ENCODE measurements at places on chromosomes 7 and 10.

- no peak for DNase-seq
Observed at GRCh38 chr7:91135300-91135699, 128.9 kb upstream of the FZD1 start.

GRCh38 chr7:34425194-34425593 lies 232.8 kb upstream of the NPSR1 start:
- no peak for DNase-seq

GRCh38 chr7:40646717-40647116 lies 511.9 kb downstream of the SUGCT start:
- no peak for DNase-seq

DNA sequence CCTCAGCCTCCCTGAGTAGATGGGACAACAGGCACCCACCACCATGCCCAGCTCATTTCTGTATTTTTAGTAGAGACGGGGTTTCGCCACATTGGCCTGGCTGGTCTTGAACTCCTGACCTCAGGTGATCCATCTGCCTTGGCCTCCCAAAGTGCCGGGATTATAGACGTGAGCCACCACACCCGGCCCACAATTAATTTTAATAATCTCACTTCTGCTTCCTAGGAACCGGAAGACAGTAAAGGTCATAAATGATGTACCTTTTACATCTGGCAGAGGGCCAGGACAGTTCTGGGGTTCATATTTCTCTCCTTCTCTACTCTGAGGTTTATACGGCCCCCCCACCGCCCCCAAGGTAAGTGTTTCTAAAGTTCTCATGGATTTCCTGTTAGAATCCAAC lies 31.2 kb upstream of the AOAH start:
- DNase-seq: no peak

DNA sequence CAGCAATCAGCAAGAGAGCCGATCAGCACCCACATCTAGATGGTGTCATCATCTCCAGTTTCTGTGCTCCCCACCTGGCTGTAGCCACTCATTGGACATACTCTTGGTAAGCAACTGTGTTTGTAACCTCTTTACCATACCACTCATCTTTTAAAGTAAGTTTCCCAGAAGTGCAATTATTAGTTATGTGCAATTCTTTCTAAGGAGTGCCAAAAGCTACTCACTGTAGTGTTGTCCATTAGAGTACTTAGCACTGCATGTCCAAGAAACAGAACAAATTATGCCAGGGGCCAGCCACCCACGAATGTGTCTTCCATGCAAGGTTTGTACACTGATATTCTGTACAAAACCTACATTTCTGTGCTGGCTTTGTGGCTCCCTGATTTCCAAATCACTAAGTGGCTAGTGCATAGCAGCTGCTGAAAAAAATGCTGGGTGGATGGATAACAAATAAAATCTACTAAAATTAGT lies 131.9 kb downstream of the SRPK2 start:
- no peak for DNase-seq

DNA sequence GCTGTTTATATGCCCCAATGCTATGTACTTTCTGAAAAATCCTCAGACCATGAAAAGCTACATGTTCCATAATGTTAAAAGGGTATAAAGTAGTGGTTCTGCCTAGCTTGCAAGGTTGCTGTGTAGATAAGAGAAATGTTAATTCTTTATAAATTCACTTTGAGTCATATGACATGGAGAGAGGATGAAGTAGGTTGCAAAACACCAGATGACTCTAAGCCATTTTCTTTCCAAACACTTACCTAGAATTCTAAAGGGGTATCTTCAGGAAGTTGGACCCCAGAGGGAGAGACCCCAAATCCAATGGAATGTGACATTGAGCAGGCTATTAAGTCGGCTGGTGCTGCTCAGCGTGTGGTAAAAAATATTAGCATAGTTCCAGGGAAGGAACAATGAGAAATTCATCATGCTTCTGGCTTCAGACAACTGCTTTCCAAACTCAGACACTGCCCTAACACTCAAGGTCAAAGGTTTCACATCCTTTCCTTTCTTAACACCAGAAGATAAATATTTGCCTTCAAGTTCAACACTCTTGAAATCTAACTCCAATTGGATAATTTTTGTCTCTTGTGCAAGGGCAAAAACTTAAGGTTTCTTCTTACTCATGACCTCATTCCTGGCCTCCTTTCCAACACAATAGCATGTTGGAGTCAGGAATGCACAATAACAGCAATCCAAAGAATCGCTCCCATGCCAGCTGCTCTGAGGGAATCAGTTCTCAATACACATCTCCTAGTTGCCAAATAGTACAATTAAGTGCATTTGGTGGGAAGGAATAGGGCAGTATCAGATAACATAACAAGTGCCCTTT lies 100.7 kb upstream of the AFAP1L2 start:
- no peak for DNase-seq

DNA sequence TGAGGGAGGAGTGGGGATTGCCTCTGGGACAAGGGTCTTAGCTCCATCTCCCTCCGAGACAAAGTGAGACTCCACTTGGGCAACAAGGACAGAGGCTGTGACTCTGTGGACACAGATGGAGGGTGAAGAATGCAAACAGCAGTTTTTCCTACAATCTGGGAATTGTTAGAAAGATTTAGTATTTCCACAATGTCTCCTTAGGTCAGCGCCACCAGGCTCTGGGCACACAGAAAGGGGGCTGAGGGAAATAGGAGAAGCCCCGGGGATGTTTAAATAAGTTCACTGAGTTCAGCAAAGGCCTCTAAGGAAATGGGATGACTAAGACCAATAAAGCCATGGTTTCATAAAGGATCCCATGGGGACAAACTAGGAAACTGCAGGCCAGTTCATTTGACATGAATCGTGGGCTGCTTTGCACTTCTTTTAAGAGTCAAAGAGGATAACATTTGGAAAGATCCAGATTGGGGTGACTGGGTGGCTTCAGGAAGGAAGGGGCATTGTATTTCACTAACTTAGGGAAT lies 219.8 kb upstream of the GLI3 start:
- no peak for DNase-seq

GRCh38 chr7:27689591-27690164 lies 27.0 kb upstream of the HIBADH start:
- no peak for DNase-seq

DNA sequence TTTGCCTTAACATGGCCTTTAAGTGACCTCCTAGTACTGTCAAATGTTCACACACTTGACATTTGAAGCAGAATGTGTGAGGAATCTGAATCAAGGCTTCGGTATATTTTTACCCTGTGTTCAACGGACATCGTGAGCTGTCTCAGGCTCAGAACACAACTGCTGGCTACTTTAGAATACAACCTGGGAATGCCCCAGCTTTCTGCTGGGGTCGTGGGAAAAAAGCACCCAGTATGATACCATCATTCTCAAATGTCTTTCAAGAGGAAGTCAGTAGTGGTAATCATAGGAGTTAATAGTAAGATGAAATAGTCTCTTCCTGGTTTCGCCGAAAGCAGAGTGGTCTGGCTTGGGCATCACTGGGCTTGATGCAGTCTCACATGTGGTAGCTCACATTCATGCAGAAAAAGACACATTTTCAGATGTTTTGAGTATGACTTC lies 67.2 kb downstream of the CREB5 start:
- DNase-seq: no peak

GRCh38 chr7:98242934-98243333 lies 9.1 kb downstream of the TECPR1 start:
- no peak for DNase-seq

- no peak for DNase-seq
Observed at GRCh38 chr10:47184273-47184672, 115.7 kb upstream of the GDF10 start.

DNA sequence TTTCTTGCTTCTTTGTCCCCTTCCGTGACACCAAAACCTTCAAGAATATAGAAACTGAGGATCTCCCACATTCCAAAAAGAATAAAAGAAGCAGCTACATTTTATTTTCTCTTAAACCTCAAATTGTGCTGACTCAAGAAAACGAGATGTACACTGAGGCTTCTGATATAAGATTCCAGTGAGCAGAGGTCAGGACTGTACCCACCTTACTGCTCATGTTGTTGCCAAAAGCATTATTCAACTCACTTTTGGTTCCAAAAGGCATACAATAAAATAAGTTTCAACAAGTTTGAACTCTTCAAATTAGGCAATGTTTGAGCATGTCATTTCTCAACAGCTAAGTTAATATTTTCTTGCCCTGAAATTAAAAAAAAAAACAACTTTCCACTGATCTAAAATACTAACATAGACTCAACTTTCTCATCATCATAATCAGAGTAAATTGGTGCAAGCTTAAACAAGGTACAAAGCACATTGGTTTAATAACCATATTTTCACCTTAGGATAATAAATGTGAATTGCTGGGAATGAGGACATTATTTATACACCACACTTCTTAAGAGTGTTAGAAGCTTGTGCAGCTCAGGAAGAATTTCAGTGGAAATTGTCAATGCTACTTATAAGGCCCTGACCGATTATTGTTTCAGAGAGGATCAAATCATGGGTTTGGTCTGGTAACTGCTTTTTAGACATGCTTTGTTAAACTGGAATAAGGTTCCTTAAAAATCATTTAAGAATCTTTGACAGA lies 629.0 kb upstream of the IGFBP3 start:
- DNase-seq: no peak

GRCh38 chr7:21051865-21052264 lies 265.2 kb upstream of the SP8 start:
- no peak for DNase-seq

- DNase-seq: no peak
Observed at GRCh38 chr10:110700947-110701616, 56.9 kb downstream of the RBM20 start.

GRCh38 chr7:45511721-45512597 lies 62.2 kb upstream of the ADCY1 start:
- DNase-seq: no peak

- no peak for DNase-seq
Observed at GRCh38 chr7:155340071-155340531, 42.4 kb downstream of the INSIG1 start.

- no peak for DNase-seq
Observed at GRCh38 chr10:112467541-112468075, 20.6 kb downstream of the VTI1A start.

DNA sequence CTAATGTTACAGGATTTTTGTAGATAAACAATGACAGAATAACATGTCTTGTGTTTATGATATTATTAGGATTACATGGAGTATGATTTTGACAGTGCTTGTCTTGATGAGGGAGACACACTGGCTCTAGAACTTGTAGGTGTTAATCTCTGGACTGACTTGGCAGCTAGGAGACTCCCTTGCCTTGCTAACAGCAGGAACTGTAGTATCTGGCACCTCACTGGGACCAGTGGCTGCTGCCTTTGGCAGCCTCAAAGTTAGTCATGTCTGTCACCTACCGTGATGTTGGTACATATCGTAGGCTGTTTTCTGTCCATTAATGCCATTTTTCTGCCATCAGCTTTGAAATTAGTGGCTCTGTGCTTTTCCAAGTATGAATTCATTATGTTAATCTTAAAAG lies 261.5 kb downstream of the CDK14 start:
- DNase-seq: no peak

GRCh38 chr7:100802951-100803350 lies 24.4 kb downstream of the EPHB4 start:
- no peak for DNase-seq

- no peak for DNase-seq
Observed at GRCh38 chr10:114009281-114009996, 34.2 kb upstream of the ADRB1 start.

GRCh38 chr10:120949609-120950031 lies 98.5 kb downstream of the WDR11 start:
- DNase-seq: no peak

- DNase-seq: no peak
Observed at GRCh38 chr10:101749047-101750016, 26.6 kb downstream of the FGF8 start.

- no peak for DNase-seq
Observed at GRCh38 chr7:114929570-114929969, 7.7 kb downstream of the MDFIC start.

GRCh38 chr10:76998451-76998850 lies 639.2 kb downstream of the KCNMA1 start:
- no peak for DNase-seq

- DNase-seq: no peak
Observed at GRCh38 chr7:7321681-7322080, 139.3 kb downstream of the C1GALT1 start.

- no peak for DNase-seq
Observed at GRCh38 chr10:132460691-132461090, 63.7 kb downstream of the PWWP2B start.

DNA sequence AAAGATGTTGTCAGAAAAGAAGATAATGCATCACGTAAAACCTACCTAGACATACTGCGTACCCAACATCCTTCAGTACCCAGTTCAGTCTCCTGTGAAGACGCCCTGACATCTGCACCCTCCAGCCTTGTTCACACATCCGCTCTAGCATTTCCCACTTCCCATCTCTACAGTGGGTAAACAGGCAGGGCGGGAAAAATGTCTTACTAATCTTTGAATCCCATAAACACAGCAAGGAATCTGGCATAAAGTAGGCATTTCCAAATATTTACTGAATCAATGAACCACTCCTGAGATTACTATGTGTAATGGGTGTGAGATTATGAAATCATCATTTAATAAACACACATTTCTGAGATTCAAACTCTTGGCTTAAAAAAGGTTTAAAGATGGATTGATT lies 132.8 kb downstream of the GLI3 start:
- no peak for DNase-seq

DNA sequence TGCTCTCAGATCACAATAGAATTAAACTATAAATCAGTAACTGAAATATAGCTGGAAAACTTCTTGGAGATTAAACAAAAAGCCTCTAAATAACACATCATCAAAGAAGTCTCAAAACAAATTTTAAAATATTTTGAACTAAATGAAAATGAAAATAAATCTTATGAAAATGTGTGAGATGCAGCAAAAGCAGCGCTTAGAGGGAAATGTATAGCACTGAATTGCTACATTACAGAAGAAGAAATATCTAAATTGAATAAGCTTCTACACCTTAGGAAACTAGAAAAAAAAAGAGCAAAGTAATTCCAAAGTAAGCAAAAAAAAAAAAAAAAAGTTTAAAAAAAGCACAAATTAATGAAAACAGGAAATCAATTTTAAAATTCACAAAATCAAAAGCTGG lies 35.2 kb downstream of the LMBR1 start:
- no peak for DNase-seq

GRCh38 chr7:117827862-117828261 lies 45.4 kb downstream of the CTTNBP2 start:
- DNase-seq: no peak

DNA sequence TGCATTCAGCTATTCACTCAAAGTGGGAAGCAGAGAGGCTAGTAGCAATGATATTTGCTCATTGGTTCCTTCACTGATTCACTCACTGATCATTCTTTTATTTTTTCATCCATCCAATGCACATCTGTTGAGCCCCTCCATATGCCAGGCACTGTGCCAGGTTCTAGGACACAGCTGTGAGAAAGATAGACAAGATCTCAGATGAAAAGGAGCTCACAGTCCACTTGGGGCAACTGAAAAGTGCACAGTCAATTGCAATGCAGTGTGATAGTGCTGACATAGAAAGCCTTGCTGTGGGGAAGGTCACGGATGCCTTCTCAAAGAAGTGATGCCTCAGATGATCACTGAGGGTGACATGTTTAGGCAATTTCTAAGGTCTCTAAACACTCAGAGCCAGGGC lies 262.3 kb downstream of the PTEN start:
- no peak for DNase-seq

GRCh38 chr7:138625084-138625848 lies 75.9 kb downstream of the SVOPL start:
- DNase-seq: no peak

GRCh38 chr10:117911684-117912083 lies 135.1 kb downstream of the RAB11FIP2 start:
- no peak for DNase-seq

All from GOT3 (cell line).